ENCODE measurements at places on chromosomes 7 and 10.

- DNase-seq, result no peak
Observed at GRCh38 chr7:114786455-114786854, 135.4 kb upstream of the MDFIC start.

DNA sequence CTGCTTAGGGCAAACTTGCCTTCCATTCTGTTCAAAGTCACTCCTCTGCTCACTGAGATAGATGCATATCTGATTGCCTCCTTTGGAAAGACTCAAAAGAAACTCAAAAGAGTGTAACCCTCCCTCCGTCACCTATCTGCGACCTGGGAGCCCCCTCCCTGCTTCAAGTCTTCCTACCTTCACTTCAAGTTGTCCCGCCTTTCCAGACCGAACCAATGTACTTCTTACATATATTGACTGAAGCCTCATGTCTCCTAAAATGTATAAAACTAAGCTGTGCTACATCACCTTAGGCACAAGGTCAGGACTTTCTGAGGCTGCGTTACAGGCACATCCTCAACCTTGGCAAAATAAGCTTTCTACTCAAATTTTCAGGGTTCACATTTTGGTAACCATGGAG lies 77.4 kb upstream of the C1GALT1 start:
- no peak for DNase-seq

DNA sequence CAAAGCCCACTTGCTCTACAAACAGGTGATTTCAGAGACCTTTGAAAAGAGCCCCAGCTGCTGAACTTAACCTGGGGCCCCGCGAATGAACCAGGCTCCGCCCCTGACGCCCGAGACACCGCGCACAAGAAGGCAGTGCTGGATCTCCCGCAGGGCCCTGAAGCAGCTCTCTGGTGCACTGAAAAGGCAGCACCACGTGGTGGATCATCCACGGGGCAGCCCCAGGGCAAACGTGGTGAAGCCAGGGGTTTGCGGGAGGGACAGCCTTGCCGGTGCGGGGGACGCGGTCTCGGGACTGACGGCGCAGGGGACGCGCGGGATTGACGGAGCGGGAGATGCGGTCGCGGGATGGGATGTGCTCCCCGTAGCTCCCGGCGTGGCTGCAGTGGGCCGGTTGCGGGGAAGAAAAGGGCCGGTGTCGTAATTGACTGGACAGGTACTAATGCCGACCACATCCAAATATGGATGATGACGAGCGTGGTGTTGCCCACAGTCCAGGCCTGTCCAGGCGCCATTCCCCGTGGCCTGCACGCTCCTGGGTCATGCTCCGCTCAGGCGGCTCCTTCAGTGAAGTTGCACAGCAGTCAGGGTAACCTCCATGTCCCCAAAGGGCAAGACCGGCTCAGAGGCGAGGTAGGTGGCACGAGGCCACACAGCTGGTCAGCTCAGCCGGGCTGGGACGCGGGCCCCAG lies 421.1 kb downstream of the DNAJB6 start:
- DNase-seq, result no peak

- no peak for DNase-seq
Observed at GRCh38 chr10:114767101-114767985, 54.2 kb upstream of the FHIP2A start.

- DNase-seq, result no peak
Observed at GRCh38 chr7:11461946-11462345, 370.1 kb downstream of the THSD7A start.

DNA sequence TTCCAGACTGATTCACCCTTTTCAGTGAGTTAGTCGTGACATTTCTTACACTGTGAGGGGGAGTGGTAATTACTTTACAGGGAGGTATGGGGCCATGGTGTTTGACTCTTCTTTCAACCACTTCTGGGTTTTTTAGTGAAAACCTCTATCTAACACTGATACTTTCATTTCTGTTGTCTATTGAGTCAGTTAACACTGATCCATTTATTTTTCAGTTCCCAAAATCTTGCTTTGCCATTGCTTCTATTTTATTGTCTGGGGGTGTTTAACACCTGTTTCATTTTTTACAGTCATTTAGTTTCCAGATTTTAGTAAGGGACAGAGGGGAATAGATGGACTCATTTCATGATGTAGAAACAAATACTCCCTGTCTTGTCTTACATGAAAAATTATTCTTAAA lies 61.5 kb downstream of the HELLS start:
- DNase-seq, result no peak

DNA sequence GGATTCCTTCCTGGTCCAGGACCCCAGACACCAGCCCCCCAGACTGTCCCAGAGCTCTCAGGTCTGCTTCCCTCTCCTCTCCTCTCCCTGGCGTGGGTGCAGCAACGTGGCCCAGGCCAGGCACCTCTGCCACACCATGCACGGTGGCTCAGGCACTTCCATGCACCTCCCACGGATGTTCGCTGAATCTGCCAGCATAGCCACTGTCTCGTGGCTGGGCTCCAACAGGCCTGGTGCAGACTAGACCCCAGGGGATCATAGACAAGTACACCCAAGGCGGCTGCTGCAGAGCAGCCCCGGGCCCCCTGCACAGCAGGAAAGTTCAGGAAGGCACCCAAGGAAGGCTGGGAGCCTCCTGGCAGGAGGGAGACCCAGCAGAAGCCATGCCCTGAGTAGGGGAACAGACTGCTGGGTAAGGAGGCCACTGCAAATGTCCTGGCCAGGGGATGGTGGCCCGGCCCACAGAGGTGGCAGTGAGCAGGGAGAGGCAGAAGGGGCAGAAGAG lies 4.4 kb downstream of the RASGEF1A start:
- DNase-seq, result no peak

GRCh38 chr10:71821909-71822763 lies 28.9 kb downstream of the PSAP start:
- no peak for DNase-seq

- DNase-seq, result no peak
Observed at GRCh38 chr10:107056182-107056581, 108.3 kb downstream of the SORCS1 start.

DNA sequence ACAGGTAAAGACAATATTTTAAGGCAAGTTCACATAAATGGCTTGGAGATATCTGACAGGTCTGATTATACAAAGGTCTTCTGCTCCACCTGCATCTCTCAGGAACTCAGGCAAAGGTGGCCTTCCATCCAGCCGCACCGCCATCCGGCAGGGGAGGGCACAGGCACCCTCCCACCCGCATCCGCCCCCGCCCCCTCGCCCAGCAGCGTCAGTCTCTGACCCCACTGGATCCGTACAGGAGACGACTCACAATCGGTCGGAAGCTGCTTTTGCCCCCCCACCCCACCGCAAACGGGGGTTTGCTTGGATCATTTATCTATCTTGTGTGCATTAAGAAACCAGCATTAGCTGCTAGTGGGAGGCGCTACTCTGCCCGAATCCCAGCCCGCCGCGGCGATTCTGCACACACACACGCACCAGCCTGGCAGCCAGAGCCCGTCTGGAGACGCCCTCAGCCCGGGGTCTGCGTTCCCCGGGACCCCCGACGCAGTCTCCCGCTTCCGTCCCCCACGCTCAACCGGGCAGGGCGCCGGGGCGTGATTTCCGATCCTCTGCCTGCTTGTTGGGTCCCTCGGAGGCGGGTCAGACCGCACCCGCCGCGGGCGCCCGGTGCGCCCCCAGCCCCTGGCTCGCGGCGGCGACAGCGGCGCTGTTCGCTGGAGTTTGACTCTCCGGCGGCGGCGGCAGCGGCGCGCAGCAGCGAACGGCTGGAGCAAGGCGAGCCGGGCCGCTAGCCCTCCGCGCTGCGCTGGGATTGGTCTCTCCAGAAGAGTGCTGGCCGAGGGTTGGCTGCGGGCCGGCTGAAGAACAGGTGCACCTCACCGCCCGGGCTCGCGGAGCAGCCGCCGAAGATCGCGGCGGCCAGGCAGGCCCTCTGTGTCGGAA lies 820 bp upstream of the NRG3 start:
- DNase-seq, result no peak

GRCh38 chr7:19106241-19107080 lies 11.0 kb downstream of the TWIST1 start:
- no peak for DNase-seq

- no peak for DNase-seq
Observed at GRCh38 chr10:113095419-113096127, 145.5 kb downstream of the TCF7L2 start.

- DNase-seq, result no peak
Observed at GRCh38 chr7:99137411-99138180, 6.3 kb downstream of the SMURF1 start.

DNA sequence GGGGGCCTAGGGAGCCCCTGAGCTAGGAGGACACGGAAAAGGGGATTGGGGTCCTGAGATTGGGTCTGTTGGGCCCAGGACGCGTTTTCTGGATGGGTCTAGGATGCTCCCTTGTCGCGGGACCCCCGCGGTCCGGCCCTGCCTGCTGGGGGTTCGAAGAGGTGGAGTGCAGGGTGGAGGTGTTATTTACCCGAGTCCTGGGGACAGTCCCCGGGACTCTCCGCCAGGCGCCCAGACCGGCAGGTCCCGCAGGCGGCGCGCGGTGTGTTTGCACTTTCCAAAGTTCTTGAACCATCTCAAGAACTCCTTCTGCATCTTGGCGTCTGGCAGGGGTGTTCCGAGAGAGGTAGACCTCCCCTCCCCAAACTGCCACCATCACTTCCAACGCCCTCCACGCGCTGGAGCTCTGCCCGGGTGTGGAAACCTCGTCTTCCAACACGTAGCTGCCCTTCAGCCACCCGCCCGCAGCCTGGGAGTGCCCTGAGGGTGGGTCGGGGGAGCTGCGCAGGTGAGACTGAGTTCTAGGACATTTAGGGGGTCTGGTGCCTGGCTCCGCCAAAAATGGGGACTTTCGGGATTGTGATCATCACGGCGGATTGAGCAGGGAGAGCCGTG lies 569 bp downstream of the CAV1 start:
- DNase-seq, result no peak

All from cortex of kidney (tissue), 1 donor.